ENCODE measurements at places on chromosomes 5 and 9.

- DNase-seq: no peak
Observed at GRCh38 chr9:121281614-121282276, 13.8 kb downstream of the GSN start.

DNA sequence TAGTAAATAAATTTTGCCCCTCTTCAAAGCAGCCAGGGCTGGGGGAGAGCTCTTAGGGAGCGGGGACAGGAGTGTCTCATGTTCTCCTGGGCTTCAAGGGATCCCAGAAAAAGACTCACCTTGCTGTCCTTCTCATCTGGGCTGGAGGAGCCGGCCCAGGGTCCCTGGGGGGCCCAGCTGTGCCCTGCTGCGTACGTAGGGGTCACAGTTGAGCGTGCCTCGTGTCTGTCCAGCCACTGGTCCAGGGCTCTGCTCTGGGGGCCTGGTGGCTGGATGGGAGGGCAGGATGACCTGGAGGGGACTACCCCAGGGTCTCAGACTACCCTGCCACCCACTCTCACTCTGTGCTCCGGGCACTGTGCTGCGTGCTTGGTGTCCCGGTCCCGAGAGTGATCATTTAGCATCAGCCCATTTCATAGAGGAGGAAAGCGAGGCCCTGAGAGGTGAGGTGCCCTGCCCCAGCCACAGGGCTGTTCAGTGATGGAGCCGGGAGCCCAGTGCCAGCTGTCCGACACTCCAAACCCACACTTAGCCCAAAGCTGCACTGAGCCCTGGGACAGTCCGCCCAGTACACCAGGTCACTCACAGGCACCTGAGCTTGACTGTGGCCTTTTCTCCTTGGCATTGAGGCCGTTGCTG, 26.2 kb upstream of the TDRD7 start:
- DNase-seq: no peak

- DNase-seq: no peak
Observed at GRCh38 chr9:8850914-8851313, 1051.3 kb upstream of the DMAC1 start.

GRCh38 chr9:16873126-16873802, 2.8 kb upstream of the BNC2 start:
- DNase-seq: no peak

DNA sequence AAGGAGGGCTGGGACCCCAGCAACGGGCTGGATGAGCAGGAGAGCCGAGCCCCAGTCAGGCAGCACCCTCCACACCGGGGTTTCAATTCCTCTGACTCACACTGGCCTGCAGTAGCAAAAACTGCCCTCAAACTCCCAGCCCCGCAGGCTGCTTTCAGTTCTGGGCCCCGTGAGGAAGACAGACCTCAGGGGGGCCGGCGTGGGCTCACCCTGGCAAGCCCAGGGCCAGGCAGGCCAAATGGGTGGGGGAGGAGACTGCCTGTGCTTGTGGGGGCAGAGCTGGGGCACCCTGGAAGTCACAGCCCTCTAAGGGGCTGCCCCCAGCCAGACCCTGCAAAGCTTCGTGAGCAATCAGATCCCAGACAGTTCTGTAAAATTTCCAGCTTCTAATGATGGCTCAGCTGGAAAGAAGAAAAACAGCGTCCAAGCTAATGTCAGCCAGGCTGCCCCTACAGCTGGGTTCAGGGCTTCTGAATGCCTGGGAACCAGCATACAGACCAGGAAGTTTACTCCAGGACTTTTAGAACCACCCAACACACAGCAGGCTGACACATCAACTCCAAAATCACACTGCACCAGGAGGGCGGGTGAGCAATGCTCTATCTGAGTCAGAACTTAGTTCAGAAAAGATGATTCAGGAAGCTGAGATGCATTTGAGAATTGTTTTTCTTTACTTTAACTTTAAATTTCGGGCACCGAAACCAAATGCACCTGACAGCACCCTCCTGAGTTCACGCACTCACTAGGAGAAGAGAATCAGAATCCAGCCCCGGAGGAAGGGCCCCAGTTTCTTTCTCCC, 34.7 kb downstream of the LPCAT1 start:
- no peak for DNase-seq

- no peak for DNase-seq
Observed at GRCh38 chr5:26482076-26482809, 556.1 kb downstream of the CDH9 start.

- DNase-seq: no peak
Observed at GRCh38 chr9:87678650-87679355, 47.1 kb upstream of the CTSL start.

DNA sequence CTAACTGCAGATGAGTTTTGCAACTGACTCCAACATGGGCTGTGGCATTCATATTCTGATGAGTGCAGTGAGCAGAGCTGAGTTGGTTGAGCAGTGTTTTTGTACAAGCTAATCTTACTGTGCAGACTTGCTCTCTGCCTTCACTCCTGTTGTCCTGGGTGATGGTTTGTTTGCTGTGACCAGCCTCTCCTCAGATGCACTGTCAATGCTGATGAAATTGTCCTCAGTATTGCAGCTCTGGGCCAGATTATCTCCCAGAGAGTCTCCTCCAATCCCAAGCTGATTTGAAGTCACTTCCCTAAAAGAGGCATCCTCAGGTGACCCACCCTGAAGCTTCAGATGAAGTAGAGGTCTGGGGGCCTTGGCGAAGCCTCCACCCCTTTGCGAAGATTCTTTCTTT, 581.8 kb downstream of the ACTL7B start:
- no peak for DNase-seq

DNA sequence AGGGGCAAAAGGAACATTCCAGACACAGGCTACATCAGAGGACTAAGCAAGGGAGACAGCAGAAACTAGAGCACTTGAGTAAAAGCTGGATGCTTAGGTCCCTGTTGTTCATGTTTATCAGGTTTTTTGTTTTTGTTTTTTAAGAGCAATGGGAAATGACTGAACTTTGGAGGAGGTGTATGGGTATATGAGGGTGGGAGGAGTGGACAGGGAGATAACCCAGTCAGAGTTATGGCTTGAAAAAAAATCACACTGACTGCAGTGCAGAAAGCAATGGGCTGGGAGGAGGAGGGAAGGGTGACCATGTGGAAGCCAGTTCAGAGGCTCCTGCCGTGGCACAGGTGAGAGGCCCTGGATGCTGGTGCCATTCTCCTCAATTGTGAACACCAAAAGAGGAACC, 77.6 kb downstream of the CD180 start:
- no peak for DNase-seq

DNA sequence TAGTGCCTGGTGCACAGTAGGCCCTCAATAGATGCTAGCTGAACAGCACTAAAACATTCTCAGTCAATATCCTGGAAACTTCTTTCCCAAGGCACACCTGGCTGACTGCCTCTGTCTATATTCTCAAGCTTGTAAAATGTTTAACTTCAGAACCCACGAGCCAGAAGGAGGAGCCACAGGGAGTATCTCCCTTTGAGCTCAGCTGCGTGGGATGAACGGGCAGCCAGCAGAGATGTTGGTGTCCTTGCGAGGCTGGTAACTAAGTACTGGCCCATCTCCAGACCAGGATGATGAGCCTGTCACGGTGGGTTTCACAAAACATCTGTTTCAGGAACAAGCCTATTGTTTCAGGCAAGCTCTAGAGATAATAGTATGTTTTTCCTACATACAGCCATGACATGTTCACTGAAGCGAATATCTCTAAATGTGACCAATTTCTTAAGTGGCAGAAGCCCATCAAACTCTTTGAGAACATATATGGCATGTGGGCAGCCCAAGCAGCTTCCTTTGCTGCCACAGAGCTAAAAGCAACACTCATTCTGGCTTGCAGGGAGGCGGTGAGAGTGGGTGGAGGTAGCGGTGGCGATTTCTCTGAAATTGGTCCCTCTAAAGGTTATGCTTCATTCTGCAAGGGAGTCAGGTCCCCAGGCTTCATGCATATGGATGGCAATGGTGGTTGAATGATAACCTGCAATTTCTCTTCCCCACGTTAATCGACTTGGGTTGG, 206.2 kb downstream of the TTLL11 start:
- DNase-seq: no peak

DNA sequence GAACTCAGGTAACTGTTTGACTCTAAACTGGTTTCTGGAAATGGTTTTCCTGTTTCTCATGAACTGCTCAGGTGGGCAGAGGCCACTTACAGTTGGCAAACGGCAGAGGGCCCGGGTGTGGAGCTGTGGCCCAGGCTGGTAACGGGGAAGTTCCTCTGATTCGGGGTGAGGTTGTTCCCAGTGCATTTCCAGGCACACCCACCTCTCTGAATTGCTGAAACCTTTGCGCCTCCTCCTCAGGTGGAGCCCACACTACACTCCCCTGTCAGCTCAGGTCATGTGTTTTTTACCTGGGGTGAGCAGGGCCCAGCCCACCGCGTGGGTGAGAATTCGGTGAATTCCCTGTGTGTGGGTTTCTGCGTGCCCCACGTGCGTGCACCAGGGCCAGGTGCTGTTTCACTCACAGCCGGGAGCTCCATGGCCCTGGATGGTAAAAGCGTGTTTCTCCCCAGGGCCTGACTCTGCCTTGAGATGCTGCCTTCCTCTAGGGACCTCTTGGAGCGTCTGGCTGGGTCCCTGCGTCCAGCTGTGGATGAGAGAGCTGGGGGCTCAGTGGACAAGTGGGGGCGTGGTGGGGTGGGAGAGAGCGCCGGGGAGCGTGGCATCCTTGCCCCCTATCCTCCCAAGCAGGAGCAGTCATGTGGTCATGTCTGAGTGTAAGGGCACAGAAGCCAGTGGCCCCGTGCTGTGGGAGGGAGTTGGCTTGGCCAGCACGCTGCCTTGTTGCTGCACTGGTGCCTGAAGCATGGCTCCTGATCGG, 33.5 kb upstream of the LPCAT1 start:
- DNase-seq: no peak

DNA sequence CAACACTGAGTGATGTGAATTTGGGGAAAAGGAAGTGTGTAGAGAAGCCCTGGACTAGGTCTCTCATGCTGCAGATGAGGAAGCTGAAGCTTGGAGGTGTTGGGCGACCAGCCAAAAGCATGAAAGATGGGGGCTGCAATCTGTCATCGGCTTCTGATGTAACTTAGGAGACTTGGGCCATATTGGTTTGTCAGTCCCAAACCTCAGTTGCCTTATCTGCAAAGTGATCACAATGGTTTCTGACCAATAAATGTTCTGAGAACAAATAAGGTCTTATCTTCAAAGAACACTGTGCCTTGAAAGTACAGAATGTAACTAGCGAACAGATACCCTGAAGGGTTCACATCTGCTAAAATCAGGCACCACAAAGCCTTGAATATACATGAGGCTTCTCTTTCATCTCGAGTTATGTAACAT, 198.4 kb upstream of the NR3C1 start:
- DNase-seq: no peak

GRCh38 chr9:87753313-87753712, 27.4 kb downstream of the CTSL start:
- no peak for DNase-seq

DNA sequence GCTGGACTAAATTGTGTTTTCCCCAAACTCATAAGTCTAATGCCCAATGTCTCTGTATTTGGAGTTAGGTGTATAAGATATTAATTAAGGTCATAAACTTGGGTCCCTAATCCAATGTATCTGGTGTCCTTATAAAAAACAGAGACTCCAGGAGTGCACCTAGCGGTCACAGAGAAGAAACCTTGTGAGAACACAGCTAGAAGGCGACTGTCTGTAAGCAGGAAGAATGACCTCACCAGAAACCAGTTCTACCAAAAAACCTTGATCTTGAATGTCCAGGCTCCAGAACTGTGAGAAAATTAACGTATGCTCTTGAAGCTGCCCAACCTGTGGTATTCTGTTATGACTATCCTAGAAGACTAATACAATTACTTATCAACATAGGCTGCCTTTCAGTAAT, 591.7 kb upstream of the PTPRD start:
- no peak for DNase-seq

DNA sequence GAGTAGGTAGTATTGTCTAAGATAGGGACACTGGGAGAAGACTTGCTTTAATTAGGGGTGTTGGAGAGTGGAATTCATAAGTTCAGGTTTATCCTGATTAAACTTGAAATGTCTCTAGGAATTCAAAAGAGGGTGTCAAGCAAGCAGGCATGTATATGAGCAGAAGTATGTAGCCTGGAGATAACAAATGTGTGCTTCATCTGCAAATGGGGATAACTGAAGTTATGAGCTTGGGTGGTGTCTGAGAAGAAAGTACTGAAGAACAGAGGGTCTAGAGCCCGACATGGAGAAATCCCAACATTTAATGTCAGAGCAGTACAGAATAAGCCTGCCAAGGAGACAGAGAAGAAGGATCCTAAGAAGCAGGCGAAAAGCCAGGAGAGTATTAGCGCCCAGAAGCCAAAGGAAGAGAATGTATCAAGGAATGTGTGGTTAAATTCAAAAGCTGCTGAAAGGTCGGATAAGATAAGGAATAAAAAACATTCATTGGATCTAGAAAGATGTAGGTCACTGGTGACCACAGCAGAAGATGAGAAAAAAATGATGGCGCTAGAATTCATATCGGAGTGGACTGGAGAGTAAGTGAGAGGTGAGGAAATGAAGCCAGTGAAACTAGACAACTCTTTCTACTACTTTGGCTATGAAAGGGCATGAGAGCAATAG, 401.5 kb upstream of the PIK3R1 start:
- no peak for DNase-seq

DNA sequence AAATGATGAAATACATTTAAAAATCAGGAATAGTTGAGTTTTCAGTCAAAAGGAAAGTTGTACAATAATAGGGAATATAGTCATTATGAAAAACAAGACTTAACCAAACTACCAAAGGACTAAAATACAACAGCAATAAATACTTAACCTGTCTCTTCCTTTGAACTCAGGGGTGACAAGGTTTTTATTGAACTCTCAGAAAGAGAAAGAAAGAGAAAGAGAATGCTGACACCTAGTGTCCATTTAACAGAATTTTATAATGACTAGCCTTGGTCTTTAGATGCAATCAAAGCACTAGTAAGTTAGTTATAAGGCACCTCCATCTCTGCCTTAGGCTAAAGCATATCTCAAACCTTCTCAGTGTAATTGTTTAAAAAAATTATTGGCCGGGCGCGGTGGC, 47.5 kb downstream of the UIMC1 start:
- no peak for DNase-seq

GRCh38 chr9:81393985-81394811, 295.1 kb downstream of the TLE1 start:
- DNase-seq: no peak

GRCh38 chr5:153584960-153585359, 94.5 kb downstream of the GRIA1 start:
- no peak for DNase-seq

DNA sequence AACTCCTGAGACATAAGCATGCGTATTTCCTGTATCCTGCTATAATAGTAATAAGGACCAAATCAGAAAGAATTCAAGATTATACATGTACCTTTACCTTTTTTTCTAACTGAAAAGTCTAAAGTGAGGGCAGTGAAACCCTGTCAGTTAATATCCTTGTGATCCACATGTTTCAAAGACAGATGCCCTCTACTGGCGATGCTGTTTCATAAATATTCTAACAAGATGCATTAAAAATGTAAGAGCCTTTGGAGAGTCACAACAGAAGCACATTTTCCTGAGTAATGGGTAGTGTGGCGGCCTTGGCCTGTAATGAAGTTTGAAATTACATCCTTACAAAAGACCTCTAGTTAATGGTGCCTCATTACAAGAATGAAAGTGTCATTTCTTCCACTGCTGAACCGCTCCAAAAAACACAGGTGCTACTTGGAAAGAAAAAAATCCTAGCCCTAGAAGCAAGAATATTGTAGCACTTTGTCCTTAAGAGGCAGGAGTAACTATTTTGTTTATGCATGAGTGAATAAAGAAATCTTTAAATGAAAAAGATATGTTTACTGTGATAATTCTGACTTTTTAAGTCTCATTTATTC, 232.6 kb downstream of the EPB41L4A start:
- no peak for DNase-seq
